ENCODE measurements at places on chromosomes 7 and 10.

GRCh38 chr7:105388356-105389087 lies at the start of gene SRPK2:
SRPK2 (minus strand) TSS chr7:105388921.
- peak; percentile 80 for DNase-seq

- no peak for DNase-seq
Observed at GRCh38 chr10:114392112-114392835, 12.0 kb downstream of the AFAP1L2 start.

GRCh38 chr10:90985321-90985933 lies 64.5 kb upstream of the ANKRD1 start:
- DNase-seq: no peak

DNA sequence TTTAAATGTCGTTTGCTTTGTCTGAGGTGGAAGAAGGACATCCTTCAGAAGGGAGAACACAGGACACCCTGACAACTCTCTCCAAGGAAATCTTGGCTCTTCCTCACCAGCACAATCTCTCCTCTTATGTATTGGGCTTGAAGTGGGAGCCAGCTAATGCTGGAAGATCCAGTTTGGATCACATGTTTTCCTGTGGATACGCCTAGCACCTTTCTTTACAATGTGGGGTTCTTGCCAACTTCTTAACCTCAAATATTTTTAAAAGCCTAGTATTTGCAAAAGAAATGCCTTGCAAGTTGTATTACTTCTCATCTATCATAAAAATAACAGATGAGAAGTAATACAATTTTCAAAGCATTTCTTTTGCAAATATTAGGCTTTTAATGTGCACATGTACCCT lies 76.4 kb downstream of the FRMD4A start:
- DNase-seq: no peak

DNA sequence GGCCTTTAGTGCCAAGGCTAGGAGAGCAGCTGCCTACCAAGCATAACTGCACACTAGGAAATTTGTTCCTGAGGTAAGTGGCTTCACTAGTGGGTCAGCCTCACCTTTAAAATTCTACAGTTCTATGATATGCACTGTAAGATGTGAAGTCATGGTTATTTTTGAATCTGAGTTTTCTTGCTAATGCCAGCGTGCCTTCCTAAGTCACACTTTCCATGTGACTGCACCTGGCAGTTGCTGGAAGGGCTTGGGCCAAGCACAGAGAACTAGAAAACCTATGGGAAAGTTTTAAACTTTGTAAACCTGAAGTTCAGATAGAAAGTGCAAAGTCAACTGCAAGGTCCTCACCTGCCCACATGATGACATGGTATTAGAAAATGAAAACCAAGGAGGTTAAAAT lies 42.5 kb downstream of the STEAP1B start:
- DNase-seq: no peak

DNA sequence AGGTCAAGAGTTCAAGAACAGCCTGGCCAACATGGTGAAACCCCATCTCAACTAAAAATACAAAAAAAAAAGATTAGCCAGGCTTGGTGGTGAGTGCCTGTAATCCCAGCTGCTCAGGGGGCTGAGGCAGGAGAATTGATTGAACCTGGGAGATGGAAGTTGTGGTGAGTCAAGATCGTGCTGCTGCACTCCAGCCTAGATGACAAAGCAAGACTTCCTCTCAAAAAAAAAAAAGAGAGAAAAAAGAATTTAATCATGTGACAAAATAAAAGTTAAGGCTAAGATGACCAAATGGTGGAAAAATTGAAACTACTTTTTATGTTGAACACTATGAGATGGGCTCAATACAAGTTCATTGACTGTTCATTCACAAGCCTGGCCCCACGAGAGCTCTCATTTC lies 141.1 kb upstream of the WDR11 start:
- no peak for DNase-seq

DNA sequence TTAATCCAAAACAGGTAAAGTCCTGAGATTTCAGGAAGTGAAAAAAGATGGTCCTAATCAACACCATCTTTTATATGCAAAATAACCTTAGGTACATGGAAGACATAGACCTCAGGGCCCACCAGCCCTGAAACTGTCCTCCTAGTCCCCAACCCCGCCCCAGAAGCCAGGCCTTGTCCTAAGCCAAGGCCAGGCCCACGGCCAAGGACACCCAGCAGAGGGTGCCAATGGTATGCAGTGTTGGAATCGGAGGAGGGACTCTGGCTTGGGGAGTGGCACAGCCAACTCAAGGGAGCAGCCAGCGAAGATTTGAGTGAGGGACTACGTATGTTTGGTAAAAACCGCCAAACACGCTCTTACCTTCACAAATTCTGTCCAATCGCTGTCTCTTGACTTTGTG lies 96.7 kb downstream of the ZRANB1 start:
- DNase-seq: no peak

GRCh38 chr10:27861781-27862180 lies 116.2 kb upstream of the MKX start:
- DNase-seq: no peak

Measured in RKO (cell line).